ENCODE measurements at places on chromosomes 12 and 14. TPM values are rescaled to one million over a fixed set of nuclear protein-coding genes. Genes with fewer than 3 reads are reported as not detected.

- DNase-seq = no peak
Measured at GRCh38 chr12:89117448-89118034, 234.8 kb downstream of the DUSP6 start.

DNA sequence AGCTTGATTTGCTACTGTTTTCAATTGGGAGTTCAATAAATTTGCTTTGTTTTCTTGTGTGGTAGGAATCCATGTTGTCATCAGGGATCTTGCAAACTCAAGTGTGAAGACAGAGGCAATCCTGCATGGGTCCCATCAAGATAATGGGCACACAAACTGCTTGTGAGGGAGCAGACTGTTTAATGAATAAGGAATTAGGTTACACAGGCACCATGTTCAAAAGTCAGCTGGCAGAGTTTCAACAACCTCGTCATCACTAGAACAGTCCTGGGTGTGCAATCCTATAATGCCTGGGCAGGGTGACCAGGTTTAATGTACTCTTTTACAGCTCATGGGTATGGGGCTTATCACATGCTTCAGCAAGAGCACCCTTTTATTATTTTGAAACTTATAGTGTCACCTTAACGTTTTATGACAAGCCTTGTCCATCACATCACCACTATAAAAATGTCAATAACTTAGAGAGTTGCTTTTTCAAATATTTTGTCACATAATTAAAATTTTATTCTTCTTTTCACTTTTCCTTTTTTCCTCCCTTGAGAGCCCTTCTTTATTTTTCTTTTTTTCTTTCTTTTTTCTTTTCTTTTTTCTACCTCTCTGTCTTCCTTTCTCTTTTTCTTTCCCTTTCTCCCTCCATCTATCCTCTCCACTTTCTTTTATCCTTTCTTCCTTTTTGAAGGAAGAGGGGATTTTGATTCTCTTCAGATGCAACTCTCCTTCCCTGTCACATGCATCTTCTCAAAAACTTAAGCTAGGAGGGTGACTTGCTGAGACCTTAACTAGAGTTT is 252.2 kb upstream of the ATP2B1 start:
- DNase-seq = no peak

Gene GNB3
- total RNA-seq = 2.3 TPM

- DNase-seq = no peak
Measured at GRCh38 chr12:103686026-103686425, 99.0 kb downstream of the STAB2 start.

Gene LRFN5
- 1.2 TPM for total RNA-seq

DNA sequence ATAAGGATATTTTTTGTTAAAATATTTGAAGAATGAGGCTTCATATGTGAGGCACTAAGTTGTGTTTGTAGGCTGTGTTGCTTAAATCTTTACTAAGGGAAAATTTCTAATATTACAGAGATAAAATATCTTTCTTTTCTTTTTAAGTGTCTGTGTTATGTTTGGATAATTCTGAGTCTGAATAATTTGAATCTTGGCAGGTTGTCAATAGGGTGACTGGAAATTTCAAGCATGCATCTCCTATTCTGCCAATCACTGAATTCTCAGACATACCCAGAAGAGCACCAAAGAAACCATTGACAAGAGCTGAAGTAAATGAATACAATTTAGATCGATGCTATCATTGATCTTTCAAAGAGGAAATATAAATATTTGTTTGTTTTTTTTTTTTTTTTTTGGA is 29.4 kb downstream of the TMPO start:
- DNase-seq = no peak

DNA sequence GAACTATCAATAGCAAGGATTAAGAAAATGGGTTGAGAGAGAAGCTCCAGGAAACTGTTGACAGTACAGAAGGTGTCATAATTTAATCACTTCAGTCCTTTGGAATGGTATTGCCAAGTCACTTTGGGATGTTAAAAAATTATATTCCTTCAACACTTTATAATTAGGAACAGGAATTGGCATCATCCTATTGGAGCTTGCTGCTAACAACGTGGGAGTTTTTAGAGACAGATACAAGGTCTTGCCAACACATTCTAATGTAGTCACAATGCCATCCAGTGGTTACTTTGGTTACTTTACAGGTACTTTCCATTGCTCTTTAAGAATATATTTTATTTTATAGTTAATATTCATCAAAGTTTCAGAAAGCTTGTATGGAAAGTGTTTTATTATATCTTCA is 310.1 kb downstream of the SYT1 start:
- DNase-seq = no peak

Gene ANAPC5
- 51.9 TPM for total RNA-seq

Gene CCDC197
- total RNA-seq = not detected

GRCh38 chr12:113462998-113463745 is 8.5 kb downstream of the LHX5 start:
- DNase-seq = no peak

GRCh38 chr14:88612981-88613380 is 50.1 kb downstream of the ZC3H14 start:
- no peak for DNase-seq

DNA sequence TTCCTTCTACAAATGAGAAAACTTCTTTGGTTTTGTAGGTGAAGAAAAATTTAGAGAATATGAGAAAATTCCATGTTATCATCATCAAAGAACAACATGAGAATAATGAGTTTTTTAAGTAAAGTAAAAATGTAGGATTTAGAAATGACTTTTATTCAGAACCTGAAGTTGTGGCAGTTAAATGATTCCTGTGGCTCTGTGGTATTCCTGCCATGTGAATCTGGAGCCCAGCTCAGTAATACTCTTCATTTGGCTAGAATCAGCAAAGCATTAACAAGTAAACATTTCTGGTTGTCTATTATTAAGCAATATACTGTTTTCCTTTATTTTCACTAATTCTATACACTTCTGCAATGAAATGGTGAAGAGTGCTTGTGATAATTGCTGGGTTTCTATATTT is 95.6 kb upstream of the E2F7 start:
- DNase-seq = no peak

Gene MGST1
- 341 TPM for total RNA-seq

Gene ANO2
- 11.5 TPM for total RNA-seq

- no peak for DNase-seq
Measured at GRCh38 chr14:100651999-100652508, 64.8 kb upstream of the BEGAIN start.

GRCh38 chr14:95531473-95531872 is 3.4 kb upstream of the GLRX5 start:
- no peak for DNase-seq
